Lower lobe of right lung (tissue), 2 donors: ENCODE measurements at places on chromosomes 13 and 19. TPM values are rescaled to one million over a fixed set of nuclear protein-coding genes. Genes with fewer than 3 reads are reported as not detected.

Gene FAM216B
- total RNA-seq = 17.0 TPM

Gene DYRK1B
- total RNA-seq = 28.4 TPM

Gene PAN3
- 36.2 TPM for total RNA-seq

DNA sequence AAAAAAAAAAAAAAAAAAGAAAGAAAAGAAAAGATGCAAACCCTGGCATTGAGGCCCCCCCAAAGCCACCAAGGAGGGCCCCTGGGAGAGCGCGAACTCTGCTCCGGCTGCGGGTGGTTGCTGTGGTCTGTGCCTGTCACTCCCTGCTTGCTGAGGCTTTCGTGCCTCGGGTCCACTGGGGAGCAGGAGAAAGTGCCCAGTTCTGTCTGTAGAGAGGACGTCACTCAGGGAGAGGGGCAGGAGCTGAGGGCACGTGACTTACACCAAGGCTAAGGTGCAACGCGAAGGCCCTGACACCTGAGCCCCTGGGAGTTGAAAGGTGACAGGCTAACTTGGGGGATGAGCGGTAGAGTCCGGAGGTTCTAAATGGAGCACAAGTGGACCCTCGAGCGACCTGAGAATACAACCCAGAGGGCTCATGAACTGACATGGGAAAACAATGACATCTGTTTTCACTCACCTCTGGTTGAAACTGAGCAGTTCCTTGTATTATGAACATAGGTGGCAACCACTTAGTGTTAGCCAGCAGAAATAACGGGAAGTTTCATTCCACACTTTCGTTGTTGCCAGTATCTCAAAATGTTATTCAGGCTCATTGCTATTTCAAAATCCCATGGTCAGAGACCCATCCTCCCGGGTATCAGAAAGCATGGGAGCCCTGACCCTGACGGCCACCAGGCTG lies 69.2 kb upstream of the TM9SF2 start:
- H3K27ac ChIP-seq = peak overlapping the region; percentile 32
- no peak for DNase-seq
- no peaks in the 10 kb centered on the region for H3K27me3 ChIP-seq
- H3K4me1 ChIP-seq = peaks cover 23% of the 10 kb centered on the region
- H3K36me3 ChIP-seq = no peaks in the 10 kb centered on the region

DNA sequence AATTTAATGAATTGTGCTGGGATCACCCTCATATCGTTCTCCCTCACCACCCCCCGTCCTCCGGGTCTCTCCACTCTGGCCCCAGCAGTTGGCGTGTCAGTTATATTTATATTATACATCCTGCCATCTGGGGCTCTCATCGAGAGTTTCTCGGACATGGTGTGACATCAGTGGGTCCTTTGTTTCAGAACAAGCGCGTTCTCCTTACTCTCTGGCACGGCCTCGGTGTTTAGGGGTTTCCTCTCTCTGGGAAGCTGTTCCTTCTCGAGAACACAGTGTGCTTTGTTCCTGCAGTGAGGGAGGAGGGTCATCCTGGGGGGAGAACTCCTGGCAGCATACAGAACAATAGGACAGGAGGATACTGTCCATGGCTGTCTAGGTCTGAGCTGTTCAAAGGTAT lies 9.8 kb upstream of the MCF2L start:
- H3K27ac ChIP-seq = peak overlapping the region; percentile 85
- H3K27me3 ChIP-seq = no peaks in the 10 kb centered on the region
- no peak overlapping the region for H3K4me3 ChIP-seq
- no peaks in the 10 kb centered on the region for H3K36me3 ChIP-seq
- H3K4me1 ChIP-seq = peaks cover 13% of the 10 kb centered on the region
- no peak for DNase-seq

DNA sequence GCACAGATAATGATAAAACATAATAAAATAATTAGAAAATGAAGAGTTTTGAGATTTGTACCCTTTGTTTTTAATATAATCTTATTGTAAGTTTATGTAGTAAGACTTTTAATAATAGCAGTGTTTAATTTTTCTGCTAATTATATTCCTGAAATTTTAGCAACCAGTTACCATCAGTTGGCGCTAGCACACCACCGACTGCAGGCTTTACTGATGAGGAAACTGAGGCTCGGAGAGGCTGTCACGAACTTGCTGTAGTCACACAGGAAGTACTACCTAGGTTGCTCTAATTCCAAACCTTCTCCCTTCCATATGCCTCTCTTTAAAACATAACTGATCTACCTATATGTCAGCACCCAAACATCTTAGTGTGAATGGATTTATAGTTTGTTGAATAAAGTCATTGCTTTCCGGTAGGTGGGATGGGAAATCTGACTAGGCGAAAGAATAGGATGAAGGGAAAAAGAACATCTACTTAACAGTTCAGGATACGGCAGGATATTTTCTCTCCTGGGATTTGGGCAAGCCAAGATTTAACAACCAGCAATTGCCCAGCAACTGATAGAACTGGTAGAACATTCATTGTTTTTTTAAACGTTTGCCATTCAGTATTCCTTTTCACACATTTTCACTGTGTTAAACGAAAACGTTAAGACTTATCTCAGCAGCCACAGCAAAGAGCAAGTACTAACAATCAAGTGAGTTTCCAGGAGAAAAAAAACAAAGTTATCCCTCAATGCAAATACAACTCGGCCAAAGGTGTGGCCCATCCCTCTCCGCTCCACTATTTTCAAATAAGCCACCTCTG lies 822 bp upstream of the RFXAP start:
- H3K4me3 ChIP-seq = peak overlapping the region; percentile 70
- no peak for DNase-seq
- H3K27me3 ChIP-seq = no peaks in the 10 kb centered on the region
- H3K27ac ChIP-seq = peak overlapping the region; percentile 82
- no peaks in the 10 kb centered on the region for H3K36me3 ChIP-seq

DNA sequence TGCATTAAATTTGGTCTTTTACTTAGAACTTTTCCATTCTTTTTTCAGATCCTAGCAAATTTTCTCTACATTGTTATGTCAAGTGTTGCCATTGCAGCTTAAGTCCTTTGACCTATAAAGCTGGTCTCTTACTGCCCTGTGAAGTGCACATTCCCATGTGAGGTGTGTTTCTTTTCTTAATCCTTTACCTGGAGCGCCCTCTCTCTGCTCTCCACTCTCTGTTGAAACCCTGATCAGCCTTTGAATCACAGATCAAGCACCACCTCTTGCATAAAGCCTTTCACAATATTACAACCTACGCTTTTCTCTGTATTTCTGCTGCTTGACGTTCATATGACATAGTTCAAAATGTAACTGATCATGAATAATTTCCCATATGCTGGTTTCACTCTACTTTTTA lies 84.8 kb downstream of the PCDH17 start:
- no peaks in the 10 kb centered on the region for H3K4me1 ChIP-seq
- no peaks in the 10 kb centered on the region for H3K27me3 ChIP-seq
- no peak for DNase-seq
- H3K36me3 ChIP-seq = no peaks in the 10 kb centered on the region
- H3K4me3 ChIP-seq = no peak overlapping the region

DNA sequence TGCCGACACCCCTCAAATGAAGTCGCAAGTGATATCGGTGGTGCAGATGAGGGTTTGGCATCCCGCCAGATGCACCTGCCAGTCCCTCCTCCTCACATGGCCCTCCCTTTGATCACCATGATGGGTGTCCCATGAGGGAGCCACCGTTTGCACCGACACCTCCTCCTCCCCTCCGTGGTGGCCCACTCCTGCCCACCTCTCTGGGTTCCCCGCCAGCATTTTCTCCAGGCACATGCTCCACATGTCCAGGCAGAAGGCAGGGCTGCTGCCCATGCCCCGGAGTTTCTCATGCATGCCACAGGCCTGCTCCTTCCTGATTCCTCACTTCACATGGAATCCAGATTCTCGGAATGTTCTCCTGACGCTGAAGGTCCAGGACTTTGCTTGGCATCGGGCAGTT lies 49.3 kb downstream of the COL4A2 start:
- H3K27me3 ChIP-seq = no peaks in the 10 kb centered on the region
- H3K4me3 ChIP-seq = no peak overlapping the region
- H3K36me3 ChIP-seq = peaks cover 6% of the 10 kb centered on the region

DNA sequence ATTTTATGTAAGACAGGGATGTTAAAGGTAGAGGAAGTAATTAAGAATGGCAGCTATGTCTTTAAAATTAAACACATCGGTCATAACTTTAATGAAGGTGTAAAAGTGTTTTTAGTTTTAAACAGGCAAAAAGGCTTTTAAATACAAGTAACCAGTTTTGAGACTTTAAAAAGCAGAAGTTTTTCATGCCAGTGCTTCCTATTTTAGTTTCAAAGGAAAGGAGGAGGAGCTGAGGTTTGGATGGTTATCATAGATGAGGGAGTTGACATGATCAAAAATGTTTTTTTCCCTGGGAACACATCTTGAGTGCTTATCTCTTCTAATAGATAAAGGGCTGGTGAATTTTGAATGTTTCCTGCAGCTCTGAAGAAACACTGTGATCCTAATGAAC lies 42.9 kb downstream of the LRCH1 start:
- H3K27me3 ChIP-seq = no peaks in the 10 kb centered on the region
- H3K36me3 ChIP-seq = no peaks in the 10 kb centered on the region
- H3K27ac ChIP-seq = peak overlapping the region; percentile 38

GRCh38 chr19:5624018-5624663 lies 1.3 kb downstream of the SAFB start:
- peaks cover 77% of the 10 kb centered on the region for H3K4me1 ChIP-seq
- H3K27me3 ChIP-seq = no peaks in the 10 kb centered on the region
- H3K36me3 ChIP-seq = peaks cover 63% of the 10 kb centered on the region

DNA sequence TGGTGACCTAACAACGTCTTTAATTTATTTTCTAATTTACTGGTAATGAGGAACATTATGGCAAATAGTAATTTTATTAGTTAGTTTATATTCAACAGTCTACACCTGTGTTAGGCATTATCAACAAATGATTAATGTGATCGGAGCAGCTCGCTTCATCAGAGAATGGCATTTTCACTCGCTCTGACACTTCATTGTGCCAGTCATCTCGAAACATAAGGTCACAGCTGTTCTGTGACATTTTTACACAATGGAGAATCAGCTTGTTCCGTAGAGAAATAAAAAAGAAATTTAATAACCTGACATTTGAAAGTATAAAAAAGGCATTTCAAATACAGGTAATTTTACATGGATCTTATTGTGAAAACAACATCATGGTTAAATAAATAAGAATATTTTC lies 858.4 kb downstream of the SLITRK6 start:
- no peaks in the 10 kb centered on the region for H3K36me3 ChIP-seq
- DNase-seq = no peak
- H3K4me1 ChIP-seq = no peaks in the 10 kb centered on the region
- H3K4me3 ChIP-seq = no peak overlapping the region

Gene ZNF582
- total RNA-seq = 4.3 TPM

DNA sequence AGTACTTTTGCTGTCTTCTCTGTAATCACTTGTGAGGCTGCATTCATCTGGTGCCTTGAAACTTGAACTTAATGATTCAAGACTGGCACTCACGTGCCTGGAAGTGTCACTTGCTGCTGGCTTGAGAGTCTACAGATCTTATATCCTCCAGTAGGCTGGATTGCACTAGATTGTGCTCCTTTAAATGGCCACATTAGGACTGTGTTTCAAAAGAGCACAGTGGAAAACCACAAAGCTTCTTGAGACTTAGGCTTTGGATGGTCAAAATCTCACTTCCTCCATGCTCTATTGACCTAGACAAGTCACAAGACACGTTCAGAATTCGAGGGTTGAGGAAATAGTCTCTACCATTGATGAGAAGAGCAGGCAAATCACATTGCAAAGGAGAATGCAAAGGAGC lies 1278.8 kb upstream of the MIR17HG start:
- H3K36me3 ChIP-seq = no peaks in the 10 kb centered on the region
- no peaks in the 10 kb centered on the region for H3K27me3 ChIP-seq
- H3K4me1 ChIP-seq = no peaks in the 10 kb centered on the region

DNA sequence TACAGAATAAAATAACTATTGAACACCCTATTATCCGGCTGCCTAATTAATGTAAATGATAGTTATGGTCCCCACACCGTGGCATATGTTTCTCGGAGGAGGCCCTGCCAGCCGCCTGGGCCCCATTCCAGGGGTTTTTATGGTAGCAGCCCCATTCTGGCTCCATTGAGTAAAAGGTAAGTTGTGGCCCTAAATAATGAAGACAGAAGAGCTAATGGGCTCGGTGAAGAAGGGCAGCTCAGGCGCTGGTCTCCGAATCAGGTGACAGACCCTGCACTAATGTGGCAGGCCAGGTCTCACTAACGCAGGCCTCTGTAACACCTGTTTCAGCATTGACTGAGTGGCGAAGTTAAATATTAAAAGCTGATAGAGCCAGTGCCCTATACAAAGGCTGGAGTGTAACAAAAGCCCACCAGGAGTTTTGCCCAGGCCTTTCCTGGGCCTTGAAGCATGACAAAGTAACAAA lies 19.1 kb downstream of the POP4 start:
- no peaks in the 10 kb centered on the region for H3K4me1 ChIP-seq
- H3K27ac ChIP-seq = no peak overlapping the region
- H3K36me3 ChIP-seq = no peaks in the 10 kb centered on the region
- peak; percentile 8 for DNase-seq
- H3K4me3 ChIP-seq = no peak overlapping the region

DNA sequence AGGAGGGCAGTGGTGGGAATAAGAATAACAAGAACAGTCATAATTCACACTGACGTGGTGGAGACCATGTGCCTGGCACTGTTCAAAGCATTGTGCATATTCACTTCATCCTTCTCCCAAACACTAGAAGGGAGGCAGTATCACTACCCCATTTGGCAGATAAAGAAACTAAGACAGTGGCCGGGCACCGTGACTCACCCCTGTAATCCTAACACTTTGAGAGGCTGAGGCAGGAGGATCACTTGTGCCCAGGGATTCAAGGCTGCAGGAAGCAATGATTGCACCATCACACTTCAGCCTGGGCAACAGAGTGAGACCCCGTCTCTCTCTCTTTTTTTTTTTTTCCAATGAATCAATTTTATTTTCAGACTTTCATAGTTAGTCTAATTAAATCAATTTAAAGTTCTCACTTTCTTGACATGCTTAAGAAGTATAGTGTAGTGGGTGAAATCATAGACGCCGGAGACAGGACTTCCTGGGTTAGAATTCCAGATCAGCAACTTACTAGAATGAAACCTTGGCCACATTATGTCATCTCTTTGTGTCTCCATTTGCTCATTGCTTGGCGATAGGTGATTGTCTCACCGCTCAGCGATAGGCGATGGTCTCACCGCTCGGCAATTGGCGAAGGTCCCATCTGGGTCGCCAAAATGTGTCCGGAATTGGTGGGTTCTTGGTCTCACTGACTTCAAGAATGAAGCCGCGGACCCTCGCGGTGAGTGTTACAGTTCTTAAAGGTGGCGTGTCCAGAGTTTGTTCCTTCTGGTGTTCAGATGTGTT lies 5.3 kb upstream of the ATG4D start:
- no peak overlapping the region for H3K27ac ChIP-seq
- peaks cover 4% of the 10 kb centered on the region for H3K27me3 ChIP-seq
- H3K36me3 ChIP-seq = no peaks in the 10 kb centered on the region
- DNase-seq = no peak

DNA sequence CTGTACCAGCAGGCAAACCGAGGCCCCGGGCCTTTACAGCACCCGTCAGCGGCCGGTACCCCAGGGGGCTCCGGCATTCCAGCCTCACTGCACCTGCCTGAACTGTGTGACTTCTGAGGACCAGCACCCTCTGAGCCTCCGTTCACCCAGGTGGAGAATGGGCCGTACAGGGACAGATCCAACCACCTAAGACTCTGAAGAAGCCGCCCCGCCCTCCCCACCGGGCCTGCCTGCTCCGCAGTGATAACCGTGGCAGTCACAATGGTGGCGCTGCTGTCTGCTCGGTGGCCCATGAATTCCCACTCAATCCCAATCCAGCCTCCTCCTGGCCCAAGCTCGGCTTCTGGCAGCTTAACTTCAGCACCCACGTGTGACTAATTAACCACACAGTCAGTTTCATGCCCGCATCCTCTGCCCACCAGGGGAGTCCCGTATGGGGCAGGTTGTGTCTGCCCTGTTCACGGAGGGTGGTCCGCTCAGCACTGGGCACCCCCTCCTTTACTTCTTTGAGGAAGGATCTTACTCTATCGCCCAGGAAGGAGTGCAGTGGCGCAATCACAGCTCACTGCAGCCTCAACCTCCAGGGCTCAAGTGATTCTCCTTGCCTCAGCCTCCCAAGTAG lies 3.4 kb downstream of the TCF3 start:
- no peaks in the 10 kb centered on the region for H3K27me3 ChIP-seq
- H3K27ac ChIP-seq = no peak overlapping the region
- H3K4me3 ChIP-seq = no peak overlapping the region
- DNase-seq = no peak
